ENCODE measurements at places on chromosomes 6 and 20.

DNA sequence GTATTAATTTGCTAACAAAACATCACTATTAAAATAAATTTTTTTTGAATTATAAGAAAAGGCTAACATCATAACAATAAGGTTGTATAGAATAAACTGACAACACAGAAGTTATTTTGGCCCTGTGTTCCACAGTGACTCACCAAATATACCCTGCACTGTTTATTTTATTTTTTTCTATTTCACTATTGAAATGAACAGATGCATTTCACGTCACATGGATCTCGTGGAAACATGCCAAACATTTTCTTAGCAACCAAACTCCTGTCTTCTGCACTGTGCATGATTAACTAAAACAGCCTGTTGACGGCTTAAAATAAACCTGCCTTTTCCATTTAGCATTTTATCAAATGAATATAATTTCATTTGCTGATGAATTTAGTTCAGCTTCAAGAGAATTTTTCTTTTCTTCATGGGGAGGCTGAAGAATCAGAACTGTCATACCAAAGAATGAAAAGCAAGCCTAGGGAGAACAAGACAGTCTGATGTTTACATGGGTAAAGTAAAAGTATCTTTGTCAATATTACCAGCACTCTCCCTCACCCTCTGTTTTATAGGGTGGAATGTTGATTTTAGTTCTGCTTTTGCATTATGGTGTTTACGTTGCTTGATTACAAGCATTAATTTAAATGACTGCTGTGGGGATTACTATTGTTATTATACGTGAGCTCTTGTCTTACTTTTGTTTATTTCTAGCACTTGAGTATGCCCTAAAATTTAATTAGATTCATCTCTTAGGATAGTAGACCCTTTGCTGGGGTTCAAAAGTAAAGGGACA is 115.3 kb downstream of the LCA5 start:
- peak; percentile 89 for DNase-seq

DNA sequence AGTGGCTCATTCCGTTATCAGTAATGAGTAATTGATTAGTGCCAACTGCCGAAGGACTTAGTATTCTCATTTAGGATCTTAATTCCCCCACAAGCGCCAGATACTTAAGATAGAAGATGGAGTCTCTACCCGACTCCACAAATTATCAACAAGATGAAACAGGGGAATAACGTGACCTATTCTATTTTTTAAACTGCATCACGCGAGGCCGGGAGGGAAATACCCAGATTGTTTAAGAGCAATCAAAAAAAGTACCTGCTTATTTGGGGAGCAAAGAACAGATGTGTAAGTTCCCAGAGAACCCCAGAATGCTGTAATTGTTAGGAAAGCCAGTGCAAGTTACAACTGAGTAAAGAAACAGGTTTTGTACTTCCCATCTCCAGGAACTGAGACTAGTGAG is 1.1 kb upstream of the MAP3K5 start:
- no peak for DNase-seq

GRCh38 chr6:3738381-3739131 is 13.0 kb downstream of the PXDC1 start:
- no peak for DNase-seq

DNA sequence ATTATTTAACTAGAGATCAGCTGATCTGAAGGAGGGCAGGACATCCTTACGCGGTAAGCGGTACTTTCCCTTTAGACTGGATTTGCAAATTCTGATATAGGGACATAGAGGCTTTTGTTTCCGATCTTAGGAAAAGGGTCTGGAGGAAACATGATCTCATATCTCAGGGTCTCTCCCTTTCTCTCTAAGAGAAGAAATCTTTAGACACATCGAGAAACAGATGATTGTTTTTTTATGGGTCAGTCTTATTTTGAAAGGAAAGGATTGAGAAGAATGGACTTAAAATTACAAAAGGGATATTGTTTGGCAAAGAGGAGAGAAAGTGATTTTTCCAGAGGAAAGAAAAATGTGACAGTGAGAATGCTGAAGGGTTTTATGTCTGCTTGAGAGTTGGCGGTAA is 83.9 kb upstream of the OGFRL1 start:
- no peak for DNase-seq

- no peak for DNase-seq
Observed at GRCh38 chr20:59046862-59047261, 4.3 kb upstream of the PRELID3B start.

DNA sequence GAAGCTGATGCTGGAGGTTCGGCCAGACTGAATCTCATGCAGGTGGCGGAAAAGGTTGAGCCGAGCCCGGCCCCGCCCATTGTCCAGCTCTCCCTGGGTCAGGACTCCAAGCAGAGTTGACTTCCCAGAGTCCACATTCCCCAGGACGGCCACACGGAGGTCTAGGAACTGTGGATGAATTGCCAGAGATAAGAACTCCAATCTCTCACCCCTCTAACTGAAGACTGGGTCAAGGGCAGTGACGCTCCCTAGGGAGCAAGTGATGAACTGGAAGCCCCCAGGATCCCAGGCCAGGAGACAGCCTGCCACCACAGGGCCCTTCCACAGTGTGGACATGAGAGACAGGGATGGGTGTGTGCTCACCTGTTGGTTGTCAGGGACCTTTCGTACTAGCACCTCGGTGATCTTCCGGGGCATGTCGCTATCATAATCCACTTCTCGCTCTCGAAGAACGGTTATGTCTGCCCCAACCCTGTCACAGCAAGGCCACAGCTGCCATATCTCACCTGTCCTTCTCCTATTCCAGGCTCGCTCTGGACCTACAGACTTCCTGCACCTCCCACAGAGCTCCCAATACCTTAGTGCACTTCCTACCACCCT is 3.6 kb downstream of the GTPBP2 start:
- DNase-seq = no peak

DNA sequence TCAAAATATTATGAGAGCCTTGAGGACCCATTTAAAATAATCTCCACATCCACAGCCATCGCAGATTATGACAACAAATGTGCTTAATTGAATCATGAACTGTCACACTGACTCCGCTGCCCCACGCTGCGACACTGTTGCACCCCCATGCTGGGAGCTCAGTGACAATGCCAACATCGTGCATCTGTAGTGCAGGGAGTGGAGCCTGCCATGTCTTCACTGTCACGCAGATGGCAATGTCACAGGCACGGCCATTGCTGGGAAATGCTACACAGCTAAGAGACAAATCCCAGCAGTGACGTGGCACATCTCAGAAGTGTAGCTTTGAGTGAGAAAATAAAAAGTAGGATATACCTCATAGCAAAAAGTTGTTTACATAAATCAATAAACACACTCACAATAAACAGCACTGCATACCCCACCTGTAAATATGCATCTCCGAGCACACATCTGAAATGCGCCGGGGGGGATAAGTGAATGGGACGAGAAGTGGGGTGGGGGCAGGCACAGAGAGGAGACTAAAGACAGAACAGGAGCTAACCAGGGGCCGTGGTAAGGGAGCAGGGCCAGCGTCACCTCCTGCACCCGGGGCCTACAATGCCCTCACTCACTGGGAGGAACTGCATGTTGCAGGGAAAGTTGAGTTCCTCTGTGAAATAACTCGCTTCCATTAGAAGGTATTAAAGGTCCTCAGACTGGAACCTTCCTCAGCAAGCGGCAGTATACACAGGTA is 349.9 kb downstream of the THBS2 start:
- DNase-seq = no peak

DNA sequence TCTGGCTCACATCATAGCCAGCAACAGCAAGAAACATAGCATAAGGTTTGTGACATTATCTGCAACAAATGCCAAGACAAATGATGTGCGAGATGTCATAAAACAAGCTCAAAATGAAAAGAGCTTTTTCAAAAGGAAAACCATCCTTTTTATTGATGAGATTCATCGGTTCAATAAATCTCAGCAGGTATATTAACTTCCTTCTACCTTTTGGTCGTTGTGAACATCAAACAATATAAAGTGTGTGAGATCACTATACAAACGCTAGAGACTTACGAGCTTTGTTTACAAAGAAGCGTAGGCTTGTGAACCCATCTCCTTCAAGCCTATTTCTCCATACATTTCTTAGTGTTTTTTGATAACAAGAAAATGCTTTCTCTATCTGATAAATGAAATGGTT is 3.5 kb downstream of the WRNIP1 start:
- DNase-seq = no peak

DNA sequence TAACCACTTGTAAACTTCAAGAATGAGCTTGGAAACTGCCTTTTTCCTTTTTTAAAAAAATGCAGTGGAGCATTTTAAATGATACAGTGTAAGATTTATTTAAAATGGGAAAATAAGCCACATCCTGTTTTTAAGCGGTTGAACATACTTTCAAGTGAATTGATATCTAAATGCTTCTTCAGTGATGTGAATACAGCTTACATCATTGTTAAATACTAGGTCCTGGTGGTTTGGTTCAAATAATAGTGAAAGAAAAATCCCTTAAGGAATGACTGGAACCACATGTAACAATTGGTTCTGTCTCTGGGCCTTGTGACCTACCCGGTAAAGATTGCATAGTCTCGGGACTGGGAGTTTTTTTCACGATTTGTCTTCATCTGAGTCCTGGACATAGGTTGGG is 44.2 kb downstream of the BMP6 start:
- no peak for DNase-seq

DNA sequence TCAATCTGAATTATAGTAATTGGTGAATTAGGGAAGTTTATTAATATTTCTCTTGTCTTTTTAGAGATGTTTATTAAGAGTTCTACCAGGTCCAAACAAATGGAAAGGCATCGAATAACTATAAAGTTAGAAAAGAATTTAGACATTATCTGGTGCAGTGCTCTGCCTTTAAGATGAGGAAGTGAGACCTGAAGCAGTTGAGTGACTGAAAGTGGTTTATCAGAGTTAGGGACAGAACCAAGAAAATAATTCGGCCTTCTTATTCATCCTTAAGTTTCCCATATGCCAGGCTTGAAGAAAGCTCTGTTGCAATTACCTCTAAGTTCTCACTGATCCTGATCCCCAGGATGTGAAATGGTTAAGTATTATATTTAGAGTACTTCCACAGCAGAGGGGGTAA is 94.2 kb upstream of the FLRT3 start:
- no peak for DNase-seq

GRCh38 chr6:120348926-120349325 is 985.4 kb downstream of the TBC1D32 start:
- DNase-seq = no peak

DNA sequence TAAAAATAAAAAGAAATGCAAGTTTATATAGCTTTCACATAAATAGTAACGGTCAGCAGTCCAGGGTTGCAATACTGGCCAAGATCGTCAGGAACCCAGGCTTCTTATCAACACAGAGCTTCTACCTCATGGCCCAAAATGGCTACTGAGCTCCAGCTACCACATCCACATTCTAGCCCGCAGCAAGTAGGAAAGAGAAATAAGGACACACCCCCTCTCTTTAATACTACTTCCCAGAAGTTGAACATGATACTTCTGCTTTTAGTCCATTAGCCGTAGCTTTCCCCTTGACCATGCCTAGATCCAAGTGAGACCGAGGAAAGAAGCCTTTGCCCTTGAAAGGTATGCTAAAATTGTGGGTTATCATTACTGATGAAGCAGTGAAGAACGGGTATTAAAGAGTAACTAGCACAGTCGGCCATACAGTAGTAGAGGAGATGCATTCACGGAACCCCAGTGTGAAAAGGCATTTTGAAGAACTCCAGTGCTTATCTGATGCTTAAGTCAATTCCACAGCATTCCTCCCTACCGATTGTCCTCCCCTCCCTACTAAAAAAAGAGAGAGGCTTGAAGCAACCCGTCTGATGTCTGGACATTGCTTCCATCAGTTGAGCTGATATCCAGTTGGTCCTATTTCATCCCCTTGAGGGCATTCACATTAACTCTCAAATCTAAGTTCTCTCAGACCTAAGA is 226.9 kb upstream of the RREB1 start:
- DNase-seq = no peak

DNA sequence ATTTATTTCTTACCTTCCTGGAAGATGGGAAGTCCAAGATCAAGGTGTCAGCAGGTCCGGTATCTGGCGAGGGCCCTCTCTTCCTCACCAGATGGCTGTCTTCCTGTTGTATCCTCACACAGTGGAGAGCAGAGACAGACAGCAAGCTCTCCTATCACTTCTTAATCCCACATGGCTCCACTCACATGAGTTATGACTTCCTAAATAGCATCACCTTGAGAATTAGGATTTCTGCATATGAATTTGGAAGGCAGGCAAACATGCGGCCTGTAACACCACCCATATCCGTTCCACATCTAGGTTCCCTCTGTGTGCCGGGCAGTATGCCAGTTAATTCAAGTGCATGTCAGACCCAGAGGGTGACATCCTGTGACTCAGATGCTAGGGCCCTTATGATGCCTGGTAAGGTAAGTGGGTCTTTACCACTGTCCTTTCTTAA is 2.1 kb downstream of the RAET1E start:
- DNase-seq = no peak

DNA sequence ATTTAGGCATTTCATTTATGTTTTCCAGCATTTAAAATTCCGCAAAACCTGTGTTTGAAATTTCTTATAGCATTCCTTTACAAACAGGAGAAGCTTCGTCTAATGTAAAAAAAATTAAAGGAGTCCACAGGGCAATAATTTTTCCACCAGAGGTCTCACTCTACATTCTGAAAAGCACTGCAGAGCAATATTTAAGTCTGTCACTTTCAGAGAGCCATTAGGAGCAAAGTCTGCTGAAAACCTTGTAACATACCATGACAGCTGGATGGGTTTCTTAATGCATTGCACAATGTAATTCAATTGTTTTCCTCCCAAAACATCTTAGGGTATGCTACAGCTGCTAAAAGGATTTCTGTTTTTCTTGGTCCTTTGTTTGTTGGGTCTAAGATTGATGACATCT is 18.0 kb downstream of the BAG2 start:
- DNase-seq = peak; percentile 28

GRCh38 chr20:17469246-17470030 is 61.7 kb downstream of the BFSP1 start:
- DNase-seq = no peak

GRCh38 chr20:8213831-8214587 is 81.9 kb downstream of the PLCB1 start:
- DNase-seq = no peak

DNA sequence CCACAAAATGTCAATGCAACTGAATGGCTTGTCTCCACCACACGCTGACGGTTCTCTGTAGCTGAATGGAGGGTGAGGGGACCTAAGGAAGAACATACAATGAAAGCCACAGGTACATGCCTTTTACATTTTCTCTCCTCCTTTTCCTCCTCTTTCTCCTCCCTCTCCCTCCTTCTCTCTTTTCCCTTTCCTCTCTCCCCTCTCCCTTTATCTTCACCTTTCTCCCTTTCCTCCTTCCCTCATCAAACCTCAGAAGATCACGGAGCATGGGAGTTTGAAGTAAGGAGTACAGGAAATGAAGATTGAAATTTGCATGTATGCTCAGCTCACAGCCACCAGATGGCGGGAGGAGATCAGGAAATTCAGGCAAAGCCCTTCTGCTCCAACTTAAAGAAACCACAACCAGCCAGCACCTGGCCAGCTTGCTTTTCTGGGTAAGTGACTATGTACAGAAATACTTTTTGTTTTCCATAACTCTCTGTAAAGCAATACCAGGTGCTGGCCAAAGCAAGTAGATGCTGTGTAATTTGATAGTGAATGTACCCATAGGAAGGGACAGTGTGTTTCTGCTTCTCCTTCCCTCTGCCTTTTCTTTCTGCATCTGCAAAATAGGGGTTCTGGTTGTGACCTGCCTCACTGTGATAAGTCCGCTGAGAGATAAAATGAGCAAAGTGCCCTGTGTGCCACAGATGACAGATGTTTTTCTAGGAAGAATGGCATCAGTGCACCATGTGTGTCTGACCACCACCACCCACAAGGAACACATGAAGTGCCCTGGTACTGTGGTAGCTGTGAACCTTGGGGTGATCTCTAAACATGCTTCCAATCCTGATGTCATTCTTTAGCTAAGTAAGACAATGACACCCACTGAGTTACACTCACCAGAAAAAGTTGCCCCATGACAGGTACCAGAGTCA is 18.6 kb upstream of the FOXO3 start:
- DNase-seq = peak; percentile 93
